Activated CD4-positive, alpha-beta T cell treated with anti-CD3 and anti-CD28 coated beads for 24 hours (primary cell): ENCODE measurements at places on chromosomes 4 and X.

GRCh38 chr4:24582235-24582832 lies 2.0 kb downstream of the DHX15 start:
- DNase-seq: no peak

GRCh38 chr4:102339018-102339417 lies 6.3 kb downstream of the SLC39A8 start:
- DNase-seq: no peak

- DNase-seq: no peak
Measured at GRCh38 chr4:140609548-140610425, 41.0 kb upstream of the UCP1 start.

DNA sequence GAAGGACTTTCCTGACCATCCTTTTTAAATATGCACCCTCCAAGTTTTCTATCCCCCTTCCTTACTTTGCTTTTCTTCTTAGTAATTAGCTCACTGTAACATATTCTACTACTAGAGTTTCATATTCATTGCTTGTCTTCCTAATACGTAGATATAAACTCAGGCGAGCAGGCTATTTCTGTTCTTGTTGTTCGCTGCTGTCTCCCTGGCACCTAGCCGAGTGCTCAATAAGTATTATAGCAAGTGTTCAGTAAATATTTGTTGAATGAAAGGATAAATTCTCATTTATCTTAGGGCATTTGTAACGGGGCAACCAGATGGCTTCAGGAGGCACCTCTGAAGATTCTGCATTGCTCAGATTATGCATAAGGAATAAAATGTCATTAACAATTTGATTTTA lies 6.8 kb upstream of the RHOH start:
- DNase-seq: no peak

- DNase-seq: no peak
Measured at GRCh38 chr4:4470208-4470607, 71.6 kb downstream of the STX18 start.

- DNase-seq: no peak
Measured at GRCh38 chr4:40621592-40622512, 7.8 kb downstream of the RBM47 start.

GRCh38 chrX:46831765-46832327 lies 5.0 kb upstream of the RP2 start:
- no peak for DNase-seq

- no peak for DNase-seq
Measured at GRCh38 chr4:123866796-123867195, 470.2 kb downstream of the SPRY1 start.
